ENCODE measurements at places on chromosomes 1 and 21.

DNA sequence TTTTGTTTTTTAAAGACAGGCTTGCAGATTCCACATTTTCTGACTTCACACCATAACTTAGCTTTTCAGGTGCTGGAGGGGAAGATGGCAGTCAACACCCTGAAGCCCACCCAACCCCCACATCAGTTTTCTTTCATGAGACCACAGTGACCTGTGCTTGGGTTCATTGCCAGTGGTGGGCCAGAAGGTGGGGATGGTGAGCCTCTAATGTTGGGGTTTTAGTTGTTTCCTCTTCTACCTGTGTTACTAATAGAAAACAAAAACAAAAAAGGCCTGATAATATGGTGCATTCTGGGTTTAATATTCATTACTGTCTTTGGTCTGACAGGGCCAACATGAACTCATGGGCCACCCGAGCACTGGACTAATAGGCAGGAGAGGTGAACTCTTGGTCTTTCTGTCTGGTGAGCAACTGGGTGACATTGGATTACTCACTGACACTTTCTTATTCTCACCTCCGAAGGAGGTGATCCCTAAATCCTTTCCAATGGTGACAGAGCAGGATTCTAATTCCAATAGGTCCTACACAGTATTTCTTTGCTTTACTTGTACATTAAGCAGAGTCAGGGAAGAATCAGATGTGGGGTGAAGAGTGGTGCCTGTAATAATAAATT is 132.8 kb downstream of the CLIC6 start:
- DNase-seq, result no peak

GRCh38 chr1:211420389-211420788 is 71.6 kb downstream of the RD3 start:
- no peak for DNase-seq

- no peak for DNase-seq
These were observed 305.0 kb downstream of the ST6GALNAC3 start for GRCh38 chr1:76379506-76379905.

- DNase-seq, result no peak
These were observed 39.9 kb downstream of the HSF2BP start for GRCh38 chr21:43619344-43619743.

DNA sequence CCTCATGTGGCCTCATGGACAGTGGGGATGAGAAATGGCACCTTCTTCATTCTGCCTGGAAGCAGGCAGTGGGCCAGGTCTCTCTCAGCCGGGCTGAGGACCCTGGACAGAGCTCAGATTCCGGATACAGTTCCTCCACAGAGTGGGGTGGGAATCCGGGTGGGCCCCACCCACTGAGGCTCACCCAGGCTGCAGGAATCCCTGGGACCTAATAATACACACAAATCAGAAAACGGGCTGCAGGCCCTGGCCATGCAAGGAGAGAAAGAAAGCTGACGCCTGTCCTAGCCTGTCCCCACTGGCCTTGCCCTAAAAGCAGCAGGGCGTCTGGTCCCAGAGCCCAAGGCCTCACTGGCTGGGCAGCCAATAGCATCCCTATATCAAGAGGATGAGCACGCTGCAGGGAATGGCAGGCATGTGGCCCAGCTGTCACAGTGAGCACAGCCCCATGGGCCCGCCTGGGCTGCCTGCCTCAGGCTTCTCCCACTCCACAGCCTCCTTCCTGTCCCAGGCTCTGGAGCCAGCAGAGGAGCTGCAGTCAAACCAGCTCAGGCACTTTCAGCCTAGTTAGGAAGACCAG is 25.3 kb downstream of the ACTA1 start:
- DNase-seq, result no peak

DNA sequence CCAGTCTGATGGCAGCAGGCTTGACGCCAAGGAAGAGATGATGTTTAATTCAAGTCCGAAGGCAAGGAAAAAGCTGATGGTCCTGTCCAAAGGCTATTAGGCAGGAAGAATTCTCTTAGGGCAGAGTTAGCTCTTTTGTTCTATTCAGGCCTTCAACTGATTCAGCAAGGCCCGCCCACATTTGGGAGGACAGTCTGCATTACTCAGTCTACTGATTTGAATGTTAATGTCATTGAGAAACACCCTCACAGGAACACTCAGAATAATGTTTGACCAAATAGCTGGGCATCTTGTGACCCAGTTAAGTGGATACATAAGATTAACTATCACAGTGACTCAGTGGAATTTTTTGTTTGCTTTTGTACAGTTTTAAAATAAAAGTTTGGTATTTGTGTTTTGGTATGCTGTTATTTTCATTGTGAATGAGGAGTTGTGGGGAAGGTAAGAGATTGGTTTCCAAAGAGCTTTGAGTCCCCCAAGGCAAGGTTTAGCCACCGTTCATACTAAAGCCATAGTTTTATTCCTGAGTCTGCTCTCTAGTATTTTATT is 1.7 kb upstream of the ZNF691 start:
- no peak for DNase-seq

GRCh38 chr21:18274370-18274769 is 29.7 kb downstream of the CHODL start:
- no peak for DNase-seq

DNA sequence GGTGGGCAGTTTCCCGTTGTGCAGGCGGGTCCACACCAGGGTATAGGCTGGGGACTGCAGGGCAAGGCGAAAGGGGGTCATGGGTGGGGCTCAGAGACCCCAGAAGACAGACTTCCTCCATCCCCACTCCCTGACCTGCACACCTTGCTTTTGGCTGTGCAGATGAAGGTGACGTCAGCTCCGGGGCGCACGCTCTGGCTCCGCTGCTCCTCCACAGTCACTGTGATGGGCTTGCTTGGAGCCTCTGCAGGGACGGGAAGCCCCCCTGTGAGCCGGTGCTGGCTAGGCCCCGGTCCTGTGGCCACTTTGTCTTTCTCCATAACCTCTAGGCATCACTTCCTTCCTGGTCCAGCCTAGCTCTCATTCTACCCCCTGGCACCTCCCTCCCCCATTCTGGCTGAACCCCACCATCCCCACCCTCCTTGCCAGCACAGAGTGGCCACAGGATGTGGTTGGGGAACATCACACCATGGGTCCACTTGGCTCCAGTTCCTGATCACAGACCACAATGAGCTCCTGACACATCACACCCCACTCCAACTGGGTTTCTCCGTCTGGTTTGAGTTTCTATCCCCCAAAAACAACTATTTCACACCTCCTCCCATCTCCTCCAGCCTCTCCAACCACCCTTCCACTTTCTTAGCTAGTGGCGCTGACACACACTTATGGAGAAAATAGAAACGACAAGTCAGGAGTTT is 45.2 kb downstream of the LDLRAD2 start:
- DNase-seq, result no peak

- no peak for DNase-seq
These were observed 405.0 kb downstream of the MATN1 start for GRCh38 chr1:30318413-30318812.

DNA sequence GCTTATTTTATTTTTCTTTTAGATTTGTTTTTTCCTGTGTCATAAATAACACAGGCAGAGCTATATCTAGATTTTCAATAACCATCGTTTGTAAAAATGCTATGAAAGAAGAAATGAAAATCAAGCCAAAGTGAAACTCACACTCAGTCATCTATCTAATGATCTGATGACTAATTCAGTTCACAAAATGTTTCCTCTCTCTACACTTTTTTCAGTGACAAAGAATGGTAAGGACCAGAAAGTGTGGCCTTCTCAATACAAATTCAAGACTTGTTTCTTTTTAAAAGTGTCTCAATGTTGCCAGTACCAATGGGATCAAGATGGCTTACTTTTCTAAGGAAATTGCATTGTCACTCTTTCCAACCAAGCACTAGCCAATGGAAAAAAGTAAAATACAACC is 282.8 kb upstream of the PKN2 start:
- no peak for DNase-seq

DNA sequence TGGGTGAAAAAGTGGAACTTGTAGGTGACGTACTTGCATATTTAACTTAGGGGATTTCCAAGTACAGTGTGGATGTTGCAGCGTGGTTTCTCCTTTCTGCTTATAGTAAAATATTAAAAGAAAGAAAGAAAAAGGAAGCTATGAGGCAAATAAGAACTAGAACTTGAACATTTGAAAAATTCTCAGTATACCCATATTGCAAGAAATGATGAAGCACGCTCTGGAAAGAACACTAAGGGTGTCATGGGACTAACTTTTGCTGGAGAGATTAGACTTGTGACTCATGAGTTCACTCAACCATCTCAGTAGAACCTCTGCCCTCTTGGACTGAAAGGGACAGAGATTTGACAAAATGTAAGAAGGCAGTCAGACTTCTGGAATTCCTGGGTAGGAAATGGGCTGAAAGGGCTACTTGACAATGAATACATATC is 704.5 kb upstream of the ADGRL4 start:
- DNase-seq, result no peak

GRCh38 chr1:176998183-176998795 is 166.2 kb downstream of the ASTN1 start:
- DNase-seq, result no peak

GRCh38 chr1:204080163-204080903 is 7.4 kb downstream of the SOX13 start:
- DNase-seq, result no peak

DNA sequence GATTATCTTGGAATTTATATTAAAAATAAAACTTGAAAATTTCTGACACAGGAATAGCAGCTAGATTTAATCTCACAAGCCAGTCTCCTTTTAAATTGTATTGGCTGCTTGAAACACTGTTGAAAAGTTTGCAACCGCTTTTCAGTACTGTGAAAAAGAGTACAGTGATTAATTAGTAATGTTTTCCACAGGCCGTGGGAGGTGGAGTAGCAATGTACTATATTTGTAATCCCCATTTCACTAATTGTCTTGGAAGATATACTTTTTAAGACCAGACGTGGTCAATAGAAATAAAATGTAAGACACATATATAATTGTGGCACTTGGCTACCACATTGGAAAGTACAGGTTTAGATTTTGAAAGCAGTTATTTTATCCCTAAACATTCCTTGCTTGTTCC is 40.8 kb upstream of the MYOCOS start:
- DNase-seq, result no peak

GRCh38 chr1:156704930-156705320 is 458 bp downstream of the CRABP2 start:
- peak; percentile 34 for DNase-seq

DNA sequence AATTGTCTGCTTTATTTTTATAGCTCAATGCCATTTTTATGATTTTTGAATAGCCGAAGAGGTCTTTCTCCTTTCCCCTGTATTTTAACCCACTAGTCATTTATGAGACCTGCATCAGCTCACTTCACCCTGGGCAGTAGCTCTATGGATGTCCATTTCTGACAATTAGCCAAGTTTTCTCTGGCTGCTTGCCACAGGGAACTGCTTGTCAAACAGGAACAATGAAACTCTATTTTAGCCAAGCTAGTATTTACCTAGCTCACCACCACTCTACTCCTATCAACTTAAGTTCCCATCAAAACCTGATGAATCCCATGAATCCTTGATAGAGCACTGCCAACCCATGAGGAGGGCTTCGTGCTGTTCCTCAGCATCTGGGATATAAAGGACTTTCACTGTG is 406.7 kb downstream of the RWDD3 start:
- no peak for DNase-seq

GRCh38 chr1:114517348-114517747 is 6.3 kb upstream of the TRIM33 start:
- DNase-seq, result no peak

- DNase-seq, result no peak
These were observed 392.7 kb upstream of the LRRC7 start for GRCh38 chr1:69175053-69175452.

GRCh38 chr1:8241417-8242014 is 76.4 kb upstream of the SLC45A1 start:
- no peak for DNase-seq

GRCh38 chr1:166981589-166981988 is 6.2 kb upstream of the ILDR2 start:
- no peak for DNase-seq

DNA sequence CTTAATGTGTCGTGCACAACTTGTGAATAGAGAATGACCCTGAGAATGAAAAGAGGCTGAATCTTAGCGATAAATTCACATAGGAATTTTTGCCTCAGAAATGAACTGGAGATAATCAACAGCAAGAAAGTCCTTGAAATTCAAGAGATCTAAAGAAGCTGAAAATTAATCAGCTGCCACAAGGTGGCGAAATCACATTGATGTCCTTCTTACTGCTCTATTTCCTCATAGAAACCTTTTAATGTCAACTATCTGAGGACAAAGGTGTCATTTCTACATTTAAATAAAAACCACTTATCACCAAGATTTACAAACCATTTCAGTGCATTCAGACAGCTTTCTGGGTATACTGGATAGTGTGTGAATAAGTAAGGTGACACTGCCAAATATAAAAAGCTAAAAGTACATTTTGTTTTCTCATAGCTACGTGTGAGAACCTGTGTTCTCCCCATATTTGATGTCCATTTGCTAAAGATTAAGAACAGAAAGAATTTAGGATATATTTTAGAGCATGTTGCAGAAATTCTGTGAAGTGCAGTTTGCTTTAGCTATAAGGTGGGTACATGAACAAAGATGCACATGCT is 485.3 kb upstream of the PTBP2 start:
- no peak for DNase-seq

DNA sequence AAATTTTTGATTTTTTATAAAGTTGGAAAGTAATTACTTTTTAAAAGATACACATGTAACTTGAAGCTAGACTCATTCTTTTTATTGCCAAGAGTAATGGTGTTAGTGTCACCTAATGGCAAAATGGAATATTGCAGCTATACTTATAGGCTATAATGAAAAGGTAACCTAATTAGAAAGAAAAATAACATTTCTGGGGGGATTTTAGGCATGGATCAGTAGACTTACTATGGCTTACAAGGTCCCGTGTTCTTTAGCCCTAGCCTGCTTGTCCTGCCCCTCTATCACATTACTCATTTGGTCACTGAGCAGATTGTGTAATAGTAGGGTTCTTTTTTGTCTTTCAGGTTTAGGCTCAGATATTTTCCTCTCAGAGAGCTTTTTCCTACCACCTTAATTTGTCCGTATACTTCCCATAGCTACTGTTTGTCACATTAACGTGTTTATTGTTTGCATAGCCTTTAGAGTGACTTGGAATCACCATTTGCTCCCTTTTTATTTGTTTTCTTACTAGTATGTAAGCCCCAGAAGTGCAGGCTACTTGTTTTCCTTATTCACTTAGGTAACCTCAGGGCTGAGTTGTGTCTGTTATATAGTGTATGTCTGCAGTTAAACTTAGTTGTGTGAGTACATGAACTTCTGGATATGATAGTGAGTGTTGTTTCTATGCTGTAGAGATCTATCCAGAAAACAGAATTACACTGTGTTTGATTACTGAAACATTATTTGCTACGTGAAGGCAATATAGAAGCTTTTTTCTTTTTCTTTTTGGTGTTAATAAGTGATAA is 58.7 kb downstream of the RABGAP1L start:
- no peak for DNase-seq

GRCh38 chr1:178723546-178723945 is 1.5 kb upstream of the RALGPS2 start:
- DNase-seq, result no peak

All from activated CD4-positive, alpha-beta T cell treated with anti-CD3 and anti-CD28 coated beads, Interleukin-2, amount 50 U/mL, for 4 hours (primary cell).